ENCODE measurements at places on chromosomes 7 and 10. TPM values are rescaled to one million over a fixed set of nuclear protein-coding genes. Genes with fewer than 3 reads are reported as not detected.

PPIA gene
- total RNA-seq = 2,476 TPM

SMO gene
- total RNA-seq = 4.8 TPM

ZNF117 gene
- 14.4 TPM for total RNA-seq

GPR158 gene
- total RNA-seq = 0.19 TPM

ZPBP gene
- not detected for total RNA-seq

LRIT2 gene
- total RNA-seq = not detected

METTL27 gene
- total RNA-seq = 9.9 TPM

OR2A1 gene
- under 0.01 TPM for total RNA-seq

SLC16A12 gene
- total RNA-seq = 0.56 TPM

AUTS2 gene
- 2.5 TPM for total RNA-seq

CDNF gene
- 1.2 TPM for total RNA-seq

CPEB3 gene
- 0.85 TPM for total RNA-seq

RADIL gene
- 0.38 TPM for total RNA-seq

ZDHHC4 gene
- 58.6 TPM for total RNA-seq

OR2A7 gene
- total RNA-seq = not detected

ZNF488 gene
- not detected for total RNA-seq

PPP1R3A gene
- total RNA-seq = not detected

FAM25G gene
- total RNA-seq = not detected

All from regular cardiac myocyte (primary cell).